ENCODE measurements at places on chromosomes 2 and 18.

DNA sequence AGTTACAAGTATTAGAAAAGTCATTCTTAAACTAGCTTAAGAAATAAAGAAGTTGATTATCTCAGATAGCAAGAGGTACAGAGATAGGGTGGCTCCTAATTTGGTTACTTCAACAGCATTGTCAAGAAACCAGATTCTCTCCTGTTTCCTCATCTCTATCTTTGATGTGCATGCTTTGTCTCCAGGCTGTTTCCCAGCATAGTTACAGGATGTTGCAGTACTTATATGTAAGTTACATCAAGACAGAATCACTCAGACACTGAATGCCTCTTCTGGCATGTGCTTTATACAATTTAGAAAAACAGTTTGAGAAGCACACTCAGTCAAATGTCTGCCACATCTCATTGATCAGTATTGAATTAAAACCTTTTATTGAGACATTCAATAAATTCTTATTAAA, 189.5 kb upstream of the UBE2E3 start:
- no peak for DNase-seq

DNA sequence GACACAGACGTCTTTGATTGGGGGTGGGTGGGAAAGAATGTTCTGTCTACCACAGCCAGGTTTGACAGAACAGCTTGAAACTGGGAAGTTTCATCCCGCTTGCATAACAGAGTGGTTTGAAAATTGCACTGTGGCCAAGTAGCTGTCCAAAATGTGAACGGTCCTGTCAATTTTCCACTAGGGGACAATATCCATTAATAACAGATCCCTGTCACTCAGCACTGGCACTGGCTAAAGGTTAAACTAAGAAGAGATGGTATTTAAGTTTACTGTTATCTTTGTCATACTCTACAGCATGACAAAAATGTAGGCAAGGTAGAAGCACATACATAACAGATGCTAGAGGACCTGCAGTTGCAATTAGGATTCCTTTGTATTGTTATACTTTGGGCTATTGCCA, 55.6 kb upstream of the ACMSD start:
- no peak for DNase-seq

- no peak for DNase-seq
Observed at GRCh38 chr2:57733956-57734355, 312.6 kb upstream of the VRK2 start.

GRCh38 chr2:147541314-147541713, 303.5 kb upstream of the ACVR2A start:
- no peak for DNase-seq

DNA sequence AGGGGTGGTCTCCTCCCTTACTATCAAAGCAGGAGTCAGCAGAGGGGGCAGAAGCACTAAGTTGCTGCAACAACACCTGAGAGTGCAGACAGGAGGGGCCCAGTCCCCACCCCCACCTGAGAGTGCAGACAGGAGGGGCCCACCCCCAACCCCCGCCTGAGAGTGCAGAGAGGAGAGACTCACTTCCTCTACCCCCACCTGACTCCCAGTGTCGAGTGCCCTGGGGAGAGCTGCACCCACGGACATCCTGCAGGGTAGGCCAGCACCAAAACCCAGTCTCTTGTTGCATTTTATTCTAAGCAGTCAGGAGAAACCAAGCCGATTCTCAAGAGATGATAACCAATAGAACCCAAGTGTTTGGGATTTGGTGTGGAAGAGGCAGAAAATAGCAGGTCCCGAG, 78.4 kb downstream of the NAPG start:
- DNase-seq: no peak

- DNase-seq: no peak
Observed at GRCh38 chr2:28357055-28357454, 35.6 kb upstream of the FOSL2 start.

DNA sequence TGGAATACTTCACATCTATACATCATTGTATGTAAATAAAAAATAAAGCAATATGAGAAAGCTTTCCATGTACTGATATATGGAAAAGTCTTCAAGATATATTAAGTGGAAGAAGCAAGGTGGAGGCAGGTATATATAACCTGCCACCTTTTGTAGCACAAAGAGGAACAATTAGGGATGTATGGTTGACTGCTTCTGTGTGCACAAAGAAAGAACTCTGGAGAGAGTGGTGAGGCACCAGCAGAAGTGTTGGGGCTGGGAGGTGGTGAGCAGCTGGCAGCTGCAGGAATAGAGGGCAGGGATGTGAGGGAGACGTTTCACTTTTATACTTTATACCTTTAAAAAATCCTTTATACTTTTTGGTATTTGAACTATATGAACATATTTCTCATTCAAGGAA, 26.1 kb downstream of the KIF5C start:
- DNase-seq: no peak

GRCh38 chr2:110827511-110827910, 95.1 kb downstream of the ACOXL start:
- DNase-seq: no peak

DNA sequence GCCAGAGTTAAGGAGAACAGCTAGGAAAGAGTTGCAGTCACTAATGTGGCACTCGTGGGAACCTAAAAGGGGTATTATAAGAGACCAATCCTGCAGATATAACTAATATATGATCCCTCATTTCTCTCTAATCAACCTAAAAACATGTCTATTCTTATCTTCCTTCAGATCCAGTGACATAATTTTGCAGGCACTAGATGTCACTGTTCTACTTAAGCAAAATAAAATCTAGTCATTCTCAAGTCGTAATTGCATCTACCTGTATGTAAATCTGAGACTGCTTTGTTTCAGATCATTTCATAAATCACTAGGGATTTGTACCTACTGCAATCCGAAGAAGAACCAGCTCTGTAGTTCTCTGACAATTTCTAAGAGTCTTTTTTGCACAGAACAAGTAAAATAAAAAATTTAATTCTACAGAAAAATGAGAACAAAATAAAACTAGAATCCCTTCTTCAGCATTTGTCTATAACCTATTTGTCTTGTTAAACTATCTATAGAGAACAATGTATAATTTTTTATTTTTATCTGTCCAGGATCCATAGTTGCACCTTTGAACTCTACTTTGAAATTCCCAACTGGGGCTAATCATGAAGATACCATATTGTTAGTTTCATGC, 56.5 kb upstream of the ERBB4 start:
- DNase-seq: no peak

- no peak for DNase-seq
Observed at GRCh38 chr2:218691234-218691633, 19.3 kb downstream of the STK36 start.
